T-cell (primary cell): ENCODE measurements at places on chromosomes 7 and 10.

GRCh38 chr7:152341039-152341913 is 94.5 kb downstream of the KMT2C start:
- DNase-seq, result no peak

GRCh38 chr7:80764132-80764531 is 125.7 kb downstream of the CD36 start:
- DNase-seq, result no peak

DNA sequence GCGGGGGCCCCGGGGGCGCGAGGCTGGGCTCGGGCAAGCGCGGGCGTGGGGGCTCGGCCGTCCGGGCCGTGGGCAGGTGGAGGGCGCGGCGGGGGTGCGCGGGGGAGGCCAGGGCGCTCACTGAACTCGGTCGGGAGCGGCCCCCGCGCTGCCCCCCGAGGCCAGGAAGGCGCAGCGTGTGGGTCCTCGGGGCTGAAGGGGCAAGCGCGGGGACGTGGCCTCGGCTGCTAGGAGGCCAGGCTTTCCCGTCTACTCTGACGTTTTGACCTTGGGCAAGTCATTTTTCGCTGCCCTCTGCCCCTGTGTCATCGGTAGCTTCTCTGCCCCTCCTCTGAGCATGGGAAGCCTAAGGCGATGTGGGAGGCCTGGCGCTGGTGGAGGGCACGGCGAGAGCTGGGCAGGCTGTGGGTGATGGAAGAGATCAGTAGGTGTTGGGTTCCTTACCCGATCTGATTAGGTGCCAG is 441 bp downstream of the FBH1 start:
- DNase-seq, result no peak

DNA sequence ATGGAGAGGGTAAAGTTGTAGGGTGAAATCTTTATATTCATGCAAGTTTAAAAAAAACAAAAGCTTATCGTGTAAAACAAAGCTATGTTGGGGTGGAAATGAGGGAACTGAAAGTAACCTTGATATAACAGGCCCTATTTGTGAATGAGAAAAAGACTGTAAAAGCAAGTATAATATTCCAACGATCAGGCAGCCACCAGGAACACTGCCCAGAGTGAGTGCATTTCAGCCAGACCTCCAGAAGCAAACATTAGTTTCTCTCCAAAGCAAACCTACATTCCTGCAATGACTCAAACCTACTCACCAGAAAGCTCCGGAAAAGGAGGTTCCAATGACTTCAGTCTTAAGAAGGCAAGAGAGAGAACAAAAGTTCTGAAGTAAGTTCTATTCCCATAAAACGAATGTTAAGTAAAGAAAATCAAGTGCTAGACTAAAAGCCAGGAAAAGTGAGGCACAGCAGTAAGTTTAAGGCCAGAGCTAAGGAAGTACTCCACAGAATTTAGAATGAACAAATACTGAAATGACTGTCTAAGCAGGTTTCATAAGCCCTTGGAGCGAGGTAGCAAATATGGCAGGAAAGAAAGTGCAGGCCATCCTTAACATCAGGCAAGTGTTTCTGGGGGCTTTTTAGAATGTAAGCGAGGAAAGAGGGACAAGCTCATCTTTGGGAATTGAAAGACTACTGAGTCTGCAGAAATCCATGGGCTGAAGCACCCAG is 493.1 kb downstream of the XPNPEP1 start:
- DNase-seq, result no peak

DNA sequence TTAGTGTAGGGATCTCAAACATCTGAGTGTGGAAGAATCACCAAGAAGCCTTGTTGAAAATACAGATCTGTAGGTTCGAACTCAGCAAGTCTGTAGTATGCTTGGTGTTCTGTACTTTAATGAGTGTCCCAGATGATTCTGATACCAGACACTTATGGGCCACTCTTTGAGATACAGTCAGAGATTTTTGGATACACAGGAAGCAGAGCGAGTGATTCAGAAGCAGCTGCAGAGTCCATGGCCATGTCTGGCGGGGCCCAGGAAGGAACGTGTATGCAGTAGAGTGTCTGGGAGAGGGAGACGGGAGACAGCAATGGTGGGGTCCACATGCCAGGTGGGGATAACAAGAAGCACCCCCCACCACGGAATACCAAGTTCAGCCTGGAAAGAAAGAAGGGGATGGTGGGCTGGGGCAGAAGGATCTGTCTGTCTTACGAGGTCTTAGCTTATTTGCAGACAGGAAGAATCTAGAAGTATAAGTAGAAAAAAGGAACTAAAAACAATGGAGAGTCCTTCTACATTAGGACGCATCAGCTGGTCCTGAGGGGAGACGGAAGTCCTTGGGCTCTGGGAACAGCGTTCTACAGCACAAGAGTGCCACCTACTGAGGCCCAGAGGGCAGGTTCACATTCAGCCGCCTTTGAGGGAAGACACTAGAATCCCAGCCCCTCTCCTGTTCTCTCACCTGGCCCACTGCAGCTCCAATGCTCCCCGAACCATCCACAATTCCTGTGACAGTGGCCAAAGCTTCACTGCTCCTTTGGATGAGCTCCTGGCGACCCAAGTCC is 55.4 kb downstream of the SLC37A3 start:
- DNase-seq, result no peak

- no peak for DNase-seq
Measured at GRCh38 chr10:52573347-52573746, 199.2 kb downstream of the MBL2 start.

DNA sequence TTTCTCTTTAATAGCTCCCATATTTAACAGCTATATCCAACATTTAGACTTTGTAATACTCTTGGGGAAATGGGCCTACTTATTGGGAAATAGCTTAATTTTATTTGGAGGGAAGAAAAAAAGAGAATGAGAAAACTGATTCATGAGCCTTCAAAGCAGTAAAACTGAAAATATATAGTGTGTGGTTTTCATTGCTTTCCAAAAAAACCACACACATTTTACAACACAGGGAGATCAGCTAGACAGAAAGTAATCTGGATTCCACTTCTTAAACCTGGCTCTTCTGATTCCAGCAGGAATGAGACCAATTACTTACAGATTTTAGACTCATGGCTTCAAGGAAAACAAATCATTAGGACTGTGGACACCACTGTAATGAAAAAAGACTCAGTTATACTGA is 48.7 kb downstream of the CH25H start:
- DNase-seq, result no peak

- no peak for DNase-seq
Measured at GRCh38 chr10:126585249-126586017, 85.1 kb downstream of the C10orf90 start.

- DNase-seq, result peak; percentile 31
Measured at GRCh38 chr10:13717936-13718772, 131.4 kb downstream of the PRPF18 start.

DNA sequence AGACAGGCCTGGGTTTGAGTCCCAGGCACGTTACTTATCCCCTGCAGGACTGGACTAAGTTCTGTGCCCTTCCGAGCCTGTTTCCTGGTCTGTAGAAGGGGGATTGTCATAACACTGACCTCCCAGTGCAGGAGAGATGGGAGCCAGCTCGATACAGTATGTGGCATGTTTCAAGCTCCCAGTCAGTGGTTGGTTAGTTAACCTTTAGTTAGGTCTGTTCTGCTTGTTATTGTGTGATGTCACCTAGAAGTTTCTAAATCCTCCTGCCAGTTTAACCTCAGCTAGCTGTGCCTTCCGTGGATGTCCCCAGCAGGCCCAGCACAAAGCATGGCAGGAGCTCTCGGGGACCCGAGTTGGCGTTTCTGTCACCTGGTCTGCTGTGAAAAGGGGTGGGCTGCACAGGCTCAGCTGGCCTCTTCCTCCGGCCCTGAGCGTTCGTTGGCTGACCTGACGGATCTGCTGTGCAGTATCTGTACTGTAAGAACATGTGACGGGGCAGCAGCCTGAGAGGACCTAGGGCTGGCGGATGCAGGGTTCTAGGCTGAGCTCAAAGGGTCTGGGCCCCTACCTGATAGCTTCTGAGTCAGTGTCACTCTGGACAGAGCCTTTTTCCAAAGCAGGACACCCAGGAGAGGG is 53.0 kb downstream of the SPOCK2 start:
- no peak for DNase-seq

DNA sequence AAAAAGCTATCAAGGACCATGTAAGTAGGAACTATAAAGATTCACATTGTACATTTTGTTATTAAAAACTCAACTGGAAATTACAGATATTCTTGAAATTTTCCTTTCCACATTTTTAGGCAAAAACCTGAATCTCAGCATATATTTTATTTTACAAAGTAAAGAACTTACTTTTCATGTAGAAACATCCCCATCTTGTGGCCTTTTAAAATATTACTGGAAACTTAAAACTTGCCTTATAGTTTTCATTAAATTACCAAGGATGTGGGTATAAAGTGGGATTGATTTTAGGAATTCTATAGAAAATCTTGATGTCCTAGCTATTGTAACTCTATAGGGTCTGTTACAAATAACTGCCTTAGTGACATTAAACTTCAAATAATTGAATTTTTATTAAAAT is 10.6 kb downstream of the DBF4 start:
- no peak for DNase-seq

DNA sequence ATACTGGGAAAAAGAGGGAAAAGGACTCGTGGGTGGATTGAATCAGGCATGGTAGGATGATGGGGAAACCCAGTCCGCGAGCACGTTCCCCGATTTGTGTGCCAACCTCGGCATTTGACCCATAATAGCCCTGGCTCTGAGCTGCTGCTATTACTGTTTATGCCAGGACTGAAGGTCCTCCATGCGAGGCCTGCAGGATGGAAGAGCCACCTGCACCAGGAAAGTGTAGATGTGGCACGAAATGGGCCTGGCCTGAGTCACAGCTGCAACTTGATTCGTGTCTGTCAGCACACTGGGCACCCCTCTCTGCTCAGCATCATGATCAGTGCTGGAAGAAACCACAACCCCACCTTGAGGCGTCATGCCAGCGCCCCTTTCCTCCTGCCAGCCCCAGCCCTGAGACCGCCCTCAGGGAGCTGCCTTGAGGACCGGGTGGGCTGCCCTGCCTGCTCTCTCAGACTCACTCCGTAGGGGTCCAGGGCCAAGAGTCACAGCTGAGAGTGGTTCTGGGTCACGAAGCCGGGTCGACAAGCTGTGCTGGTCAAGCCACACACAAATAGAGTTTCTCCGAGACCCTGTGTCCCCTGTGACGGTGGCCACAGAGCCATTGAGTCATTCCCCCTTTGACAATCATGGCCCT is 74.4 kb downstream of the CHST15 start:
- DNase-seq, result no peak

GRCh38 chr10:86411852-86412560 is 45.4 kb upstream of the GRID1 start:
- no peak for DNase-seq

GRCh38 chr10:94361171-94361794 is 1.5 kb downstream of the NOC3L start:
- peak; percentile 30 for DNase-seq

- DNase-seq, result no peak
Measured at GRCh38 chr10:78190051-78190825, 156.6 kb downstream of the RPS24 start.

DNA sequence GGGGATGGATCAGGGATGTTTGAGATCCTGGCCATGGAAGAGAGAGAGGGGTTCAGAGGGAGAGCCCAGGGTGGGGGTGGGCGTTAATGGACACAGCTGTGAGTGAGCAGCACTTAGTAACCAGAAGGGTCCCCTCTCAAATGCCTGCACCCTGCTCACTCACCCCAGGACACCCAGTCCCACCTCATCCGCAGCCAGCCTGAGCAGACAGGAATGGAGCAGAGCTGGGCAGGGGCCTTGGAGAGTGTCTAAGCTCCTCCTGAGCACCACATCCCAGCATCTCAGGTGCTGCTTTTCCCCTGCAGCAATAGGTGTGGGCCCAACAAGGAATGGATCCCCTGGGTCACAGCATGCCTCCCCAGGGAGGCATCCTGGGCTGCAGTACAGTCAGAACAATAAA is 5.3 kb downstream of the FAM24A start:
- DNase-seq, result no peak

DNA sequence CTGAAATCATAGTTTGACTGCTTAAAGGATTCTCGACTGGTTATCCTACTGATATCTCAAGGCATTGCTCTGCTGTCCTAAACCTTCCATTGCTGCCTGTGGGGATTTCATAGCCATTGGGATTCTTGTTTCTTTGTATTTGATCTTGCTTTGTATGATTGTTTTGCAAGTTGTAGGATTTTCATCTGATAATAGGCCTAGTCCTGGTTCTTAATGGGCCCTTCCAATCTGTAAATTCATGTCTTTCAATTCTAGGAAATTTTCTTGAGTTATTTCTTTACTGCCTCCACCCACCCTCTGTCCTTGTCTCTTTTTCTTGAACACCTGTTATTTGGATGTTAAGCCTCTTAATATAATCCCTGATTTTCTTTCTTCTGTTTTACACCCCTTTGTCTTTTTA is 72.2 kb downstream of the LANCL2 start:
- DNase-seq, result no peak

- DNase-seq, result no peak
Measured at GRCh38 chr10:17735166-17735941, 16.6 kb upstream of the TMEM236 start.

GRCh38 chr7:13641714-13642113 is 347.8 kb downstream of the ETV1 start:
- DNase-seq, result no peak

- DNase-seq, result no peak
Measured at GRCh38 chr7:116708861-116709260, 36.9 kb downstream of the MET start.

DNA sequence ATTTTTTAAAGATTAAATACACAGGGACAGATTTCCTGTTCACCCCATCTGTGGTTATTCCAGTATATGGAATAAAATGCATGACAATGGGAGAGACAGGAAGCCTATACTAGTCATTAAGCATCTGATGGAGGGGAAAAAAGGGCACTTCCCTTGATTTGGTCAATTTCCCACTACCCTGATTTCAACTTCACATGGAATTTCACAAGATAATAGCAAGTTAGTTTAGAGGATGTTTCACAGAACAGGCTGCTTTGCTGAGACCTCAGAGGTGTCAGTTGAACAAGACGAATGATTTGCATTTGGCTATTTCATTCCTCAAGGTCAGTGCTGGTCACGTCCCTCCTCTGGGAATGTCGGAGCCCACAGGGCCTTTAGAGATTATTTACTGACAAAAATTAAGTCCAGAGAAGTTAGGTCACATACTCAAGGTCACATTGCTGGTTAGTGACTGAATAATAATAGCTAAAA is 4.7 kb upstream of the ITPRIP start:
- no peak for DNase-seq

DNA sequence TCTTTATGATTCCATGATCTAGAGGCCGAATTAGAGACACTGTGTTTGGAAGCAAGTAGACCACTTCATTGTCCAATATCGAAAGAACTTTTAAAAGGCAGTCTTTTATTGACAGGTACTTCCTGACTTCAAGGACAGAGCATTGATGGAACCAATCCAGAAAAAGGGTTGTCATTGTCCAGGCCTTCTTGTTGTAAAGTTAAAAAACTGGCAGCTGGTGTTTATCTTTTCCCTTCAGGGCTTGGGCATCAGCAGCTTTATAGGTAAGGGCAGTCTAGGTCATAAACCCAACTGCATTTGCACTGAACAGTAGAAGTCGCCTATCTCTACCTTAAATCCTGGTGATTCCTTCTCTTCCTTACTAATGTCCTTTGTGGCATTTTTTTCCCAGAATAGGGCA is 95.6 kb downstream of the ST7 start:
- no peak for DNase-seq

GRCh38 chr7:73812996-73813395 is 17.8 kb upstream of the CLDN4 start:
- no peak for DNase-seq

- DNase-seq, result no peak
Measured at GRCh38 chr7:48782511-48782910, 141.8 kb upstream of the CDC14C start.

GRCh38 chr7:124996778-124997177 is 67.2 kb upstream of the POT1 start:
- no peak for DNase-seq
